ENCODE measurements at places on chromosomes 6 and 20. TPM values are rescaled to one million over a fixed set of nuclear protein-coding genes. Genes with fewer than 3 reads are reported as not detected.

DNA sequence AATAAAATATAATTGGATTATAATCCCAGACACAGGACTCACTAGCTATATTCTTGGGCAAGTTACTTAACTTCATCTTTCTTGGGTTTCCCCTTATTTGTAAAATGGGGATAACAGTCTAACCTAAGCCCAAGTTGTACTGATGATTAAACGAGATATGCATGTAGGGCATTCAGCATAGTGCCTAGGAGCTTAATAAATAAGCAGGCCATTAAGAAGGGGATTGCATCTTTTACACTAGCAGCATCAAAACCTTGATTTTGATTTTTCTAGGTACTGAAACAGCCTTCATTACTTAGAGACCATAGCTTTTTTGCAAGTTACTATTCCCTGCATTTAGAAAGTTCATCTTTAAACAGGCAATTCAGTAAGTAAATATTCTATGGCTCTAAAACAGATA, 2.2 kb upstream of the QKI start:
- DNase-seq: no peak

The CPNE1 gene
- 162 TPM for polyA plus RNA-seq

The CST2 gene
- not detected for polyA plus RNA-seq

- no peak for DNase-seq
Measured at GRCh38 chr6:95784019-95784418, 206.7 kb downstream of the MANEA start.

DNA sequence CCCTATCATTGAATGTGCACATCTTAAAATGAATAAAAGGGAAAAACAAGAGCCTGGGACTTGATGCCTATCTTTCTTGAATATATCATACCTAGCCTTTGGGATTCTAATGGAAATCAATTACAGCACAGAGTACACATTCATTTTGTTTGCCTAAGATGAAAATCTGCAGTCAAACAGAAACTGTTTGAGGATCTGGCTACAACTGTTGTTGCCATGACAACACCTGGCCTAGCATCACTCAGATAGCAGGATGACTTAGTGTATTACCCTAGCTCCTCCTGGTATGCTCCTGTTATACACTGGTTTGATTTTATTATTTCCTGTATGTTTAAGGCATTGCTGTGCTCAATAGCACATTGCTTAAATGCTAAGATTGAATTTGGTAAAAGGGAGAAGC, 71.5 kb upstream of the LAMP5 start:
- DNase-seq: no peak

- DNase-seq: no peak
Measured at GRCh38 chr20:48826883-48827771, 672 bp downstream of the PREX1 start.

GRCh38 chr6:122692807-122693580, 82.8 kb downstream of the PKIB start:
- no peak for DNase-seq

GRCh38 chr6:29490055-29490454, 2.3 kb upstream of the MAS1L start:
- no peak for DNase-seq

GRCh38 chr6:166636191-166636933, 9.3 kb upstream of the RPS6KA2 start:
- DNase-seq: no peak

The DIDO1 gene
- polyA plus RNA-seq: 52.3 TPM

GRCh38 chr6:121383478-121383877, 49.2 kb upstream of the TBC1D32 start:
- DNase-seq: no peak

- no peak for DNase-seq
Measured at GRCh38 chr6:18465410-18466154, 78.4 kb downstream of the RNF144B start.

The HLA-DQB2 gene
- 0.83 TPM for polyA plus RNA-seq

GRCh38 chr6:45466686-45467085, 89.0 kb upstream of the SUPT3H start:
- no peak for DNase-seq

DNA sequence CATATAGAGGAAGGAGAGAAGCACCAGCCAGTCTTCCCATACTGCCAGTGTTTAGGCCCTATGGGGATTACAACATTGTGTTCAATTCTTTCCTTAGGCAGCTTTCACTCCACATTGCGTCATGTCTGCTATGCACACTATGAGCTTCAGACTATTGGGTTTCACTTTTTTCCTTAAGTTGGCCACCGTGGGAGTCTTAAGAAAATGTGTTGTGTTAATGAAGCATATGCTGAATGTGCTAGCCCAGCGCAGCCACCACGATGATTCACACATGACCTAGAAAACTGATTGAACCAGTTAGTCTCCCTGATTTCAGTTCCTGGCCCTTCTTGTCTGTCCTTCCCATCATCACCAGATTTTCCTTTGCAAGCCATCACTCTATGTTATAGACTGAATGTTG, 21.5 kb downstream of the TUBB2B start:
- DNase-seq: no peak

GRCh38 chr6:47646689-47647088, 51.7 kb upstream of the ADGRF4 start:
- no peak for DNase-seq

DNA sequence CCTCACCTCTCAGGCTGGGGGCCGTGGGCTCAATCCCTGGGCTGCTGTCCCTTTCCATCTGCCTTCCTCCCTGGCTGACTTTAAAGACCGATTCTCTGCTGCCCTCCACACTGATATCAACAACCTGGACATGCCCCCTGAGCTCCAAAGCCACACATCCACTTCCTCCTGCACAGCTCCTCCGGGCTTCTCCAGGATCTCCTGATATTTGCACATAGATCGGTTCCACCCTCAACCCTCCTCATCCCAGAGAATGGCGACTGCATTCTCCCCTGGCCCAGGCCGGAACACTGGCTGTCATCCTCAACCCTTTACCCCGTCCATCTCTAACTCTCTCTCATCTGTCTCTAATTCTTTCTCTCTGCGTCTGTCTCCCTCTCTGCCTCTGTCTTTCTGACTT, 21.0 kb upstream of the NOL4L start:
- DNase-seq: no peak

GRCh38 chr6:44603044-44603686, 215.7 kb downstream of the CDC5L start:
- no peak for DNase-seq

GRCh38 chr6:118584911-118585310, 36.8 kb downstream of the PLN start:
- DNase-seq: no peak
